ENCODE measurements at places on chromosomes 4 and X. TPM values are rescaled to one million over a fixed set of nuclear protein-coding genes. Genes with fewer than 3 reads are reported as not detected.

Gene USP51
- total RNA-seq = 6.4 TPM

Gene CSAG1
- 1.5 TPM for total RNA-seq

Gene SRPK3
- not detected for total RNA-seq

Gene RBMXL3
- not detected for total RNA-seq

Gene ZAR1
- total RNA-seq = 0.87 TPM

Gene CT55
- not detected for total RNA-seq

Gene H2BW2
- total RNA-seq = 0.15 TPM

Gene CTAG1A
- total RNA-seq = not detected

Gene DNAAF6
- not detected for total RNA-seq

Gene F9
- total RNA-seq = 0.18 TPM

Gene CCDC120
- 13.0 TPM for total RNA-seq

Gene GDPD2
- total RNA-seq = 7.0 TPM

Gene RHOXF2B
- not detected for total RNA-seq

Gene EBP
- 138 TPM for total RNA-seq

Gene ARHGEF38
- not detected for total RNA-seq

Gene SLC6A14
- total RNA-seq = 0.07 TPM

Gene BEND2
- not detected for total RNA-seq

Gene YIPF6
- total RNA-seq = 40.5 TPM

Gene GPR78
- total RNA-seq = 2.7 TPM

Gene CLCN4
- 8.9 TPM for total RNA-seq

Gene RBM46
- total RNA-seq = 4.2 TPM

Gene SMR3B
- total RNA-seq = not detected

Gene GYPA
- total RNA-seq = 0.09 TPM

Gene ACE2
- not detected for total RNA-seq

Gene ABCD1
- 9.1 TPM for total RNA-seq

Gene C4orf36
- 0.73 TPM for total RNA-seq

Gene ADH4
- 0.18 TPM for total RNA-seq

Gene GLUD2
- total RNA-seq = 1.4 TPM

Gene CYSLTR1
- total RNA-seq = 0.07 TPM

Gene UGT2B11
- not detected for total RNA-seq

Gene F11
- 1.6 TPM for total RNA-seq

Gene NELFA
- 72.6 TPM for total RNA-seq

Gene OCIAD1
- total RNA-seq = 135 TPM

Gene ADAM29
- total RNA-seq = not detected

Gene IDS
- total RNA-seq = 13.3 TPM

Gene SPIN2A
- total RNA-seq = 4.5 TPM

Gene LRAT
- total RNA-seq = 37.7 TPM

Gene STK26
- total RNA-seq = 75.4 TPM

Gene ATP2B3
- 0.32 TPM for total RNA-seq

Gene TLL1
- total RNA-seq = 0.46 TPM

Gene PPP3CA
- total RNA-seq = 35.3 TPM

Gene QRFPR
- total RNA-seq = 0.73 TPM

Gene KCTD8
- total RNA-seq = 3.6 TPM

Gene GAGE12F
- total RNA-seq = 0.82 TPM

Gene CENPVL2
- 3.5 TPM for total RNA-seq

Gene ZIC3
- total RNA-seq = 78.0 TPM

Gene TMEM154
- total RNA-seq = 1.9 TPM

Gene FAM241A
- 0.23 TPM for total RNA-seq

Gene FAT4
- 6.6 TPM for total RNA-seq

Gene MTNR1A
- 0.73 TPM for total RNA-seq

Gene TMEM35A
- 3.9 TPM for total RNA-seq

Measured in WTC11 (cell line).